HuH-7.5 (cell line): ENCODE measurements at places on chromosomes 3 and 15.

DNA sequence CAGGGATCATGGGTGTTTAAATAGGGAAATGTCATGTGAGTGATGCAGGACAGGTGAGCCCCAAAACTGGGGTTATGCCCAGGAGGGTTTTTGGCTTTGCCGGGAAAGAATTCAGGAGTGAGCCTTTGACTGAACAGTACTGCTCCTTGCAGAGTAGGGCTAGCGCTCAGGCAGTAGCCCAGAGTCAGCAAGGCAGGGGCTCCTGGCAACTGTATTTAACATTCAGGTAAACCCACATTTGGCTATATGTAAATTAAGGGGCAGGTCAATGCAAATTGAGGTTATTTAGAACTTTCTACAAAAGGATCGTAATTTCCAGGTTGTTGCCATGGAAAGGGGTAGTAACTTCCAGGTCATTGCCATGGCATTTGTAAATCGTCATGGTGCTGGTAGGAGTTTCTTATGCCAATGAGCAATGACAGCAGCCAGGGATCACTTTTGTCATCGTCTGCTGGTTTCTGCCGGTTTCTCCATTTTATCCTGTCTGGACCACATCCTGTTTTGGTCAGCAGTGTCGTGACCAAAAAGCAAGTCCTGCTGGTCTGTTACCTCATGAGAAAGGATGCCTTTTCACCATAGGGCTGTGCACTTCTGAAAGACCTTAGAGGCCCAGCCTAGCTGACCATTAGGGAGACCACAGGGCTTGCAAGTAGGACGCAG, 24.3 kb downstream of the MTHFS start:
- no peak for DNase-seq

GRCh38 chr15:83904107-83905040, 250.5 kb downstream of the ADAMTSL3 start:
- no peak for DNase-seq

DNA sequence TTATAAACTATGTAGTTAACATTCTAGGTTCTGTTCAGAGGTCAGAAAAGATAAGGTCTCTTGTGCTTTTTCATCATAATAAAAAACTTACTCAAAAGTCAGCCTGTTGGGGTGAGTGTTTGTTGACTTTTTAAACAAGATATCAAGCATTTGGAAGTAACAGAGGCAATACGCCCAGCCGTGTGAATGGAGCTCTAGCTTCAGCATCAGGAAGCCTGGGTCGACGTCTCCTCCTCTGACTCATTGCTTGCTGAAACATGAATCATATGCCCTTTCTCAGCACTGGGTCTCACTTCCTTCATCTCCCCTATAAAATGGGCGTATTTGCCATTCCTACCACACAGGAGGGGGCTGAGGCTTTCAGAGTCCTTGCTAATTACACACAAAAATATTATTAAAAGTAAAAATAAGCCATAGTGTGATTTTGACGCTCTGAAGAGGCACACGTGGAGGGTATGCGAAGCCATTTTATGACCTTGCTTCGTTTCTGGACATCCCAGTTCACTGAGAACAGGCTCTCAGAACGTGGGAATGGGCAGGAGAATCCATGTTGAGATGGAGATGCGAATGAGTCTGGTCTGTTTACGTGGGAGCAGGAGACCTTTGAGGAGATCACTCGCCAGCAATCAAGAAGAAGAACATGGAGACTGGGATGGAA, 220.8 kb upstream of the TPRG1 start:
- DNase-seq: no peak

- DNase-seq: no peak
These were observed 43.3 kb downstream of the PSMD6 start for GRCh38 chr3:63980019-63980418.

DNA sequence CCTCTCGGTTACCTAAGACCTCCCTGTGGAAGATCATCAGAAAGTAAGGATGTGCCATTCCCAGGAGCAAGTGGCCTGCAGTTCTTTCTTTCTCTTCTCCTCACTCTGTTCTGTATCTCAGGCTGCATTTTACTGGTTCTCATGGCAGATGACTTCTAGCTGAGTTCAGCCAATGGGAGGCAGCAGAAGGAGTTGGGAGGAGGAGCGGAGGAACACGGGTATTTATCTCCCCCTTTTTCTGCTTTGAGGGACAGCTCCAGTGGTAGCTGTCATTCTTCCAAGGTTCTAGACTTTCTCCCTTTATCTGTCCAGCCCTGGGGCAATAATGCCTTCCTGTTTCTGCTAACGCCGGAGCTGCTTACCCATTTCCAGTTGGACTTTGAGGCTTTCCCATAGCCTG, 339.9 kb downstream of the NR2F2 start:
- DNase-seq: no peak

GRCh38 chr3:12193485-12194165, 34.9 kb upstream of the TIMP4 start:
- no peak for DNase-seq

- DNase-seq: no peak
These were observed 305.0 kb downstream of the SHQ1 start for GRCh38 chr3:72543246-72543645.

DNA sequence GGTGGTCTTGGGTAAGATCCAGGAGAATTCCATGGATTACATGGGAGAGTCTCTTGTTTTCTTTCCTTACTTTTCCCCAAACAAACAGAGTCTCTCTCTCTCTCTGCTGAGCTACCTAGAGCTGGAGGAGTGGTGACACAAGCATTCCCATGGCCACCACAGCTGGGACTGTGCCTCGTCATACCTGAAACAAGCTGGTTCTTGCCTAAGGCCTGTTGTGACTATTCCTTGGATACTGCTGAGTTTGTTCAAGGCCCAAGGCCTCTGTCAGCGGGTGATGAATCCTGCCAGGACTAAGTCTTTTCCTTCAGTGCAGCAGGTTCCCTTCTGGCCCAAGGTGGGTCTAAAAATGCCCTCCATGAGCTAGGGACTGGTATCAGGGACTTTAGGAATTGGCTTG, 378.1 kb upstream of the ZNF385D start:
- DNase-seq: no peak
